ENCODE measurements at places on chromosomes 16 and 17. TPM values are rescaled to one million over a fixed set of nuclear protein-coding genes. Genes with fewer than 3 reads are reported as not detected.
A peak's percentile ranks its signal among the peaks of the same experiment; 100 is the strongest.

GRCh38 chr16:12091569-12092543, 115.3 kb downstream of the SNX29 start:
- no peak for DNase-seq

The TAT gene
- 0.64 TPM for total RNA-seq

The RASL10B gene
- total RNA-seq, result 0.21 TPM

The CA7 gene
- total RNA-seq, result 46.2 TPM

DNA sequence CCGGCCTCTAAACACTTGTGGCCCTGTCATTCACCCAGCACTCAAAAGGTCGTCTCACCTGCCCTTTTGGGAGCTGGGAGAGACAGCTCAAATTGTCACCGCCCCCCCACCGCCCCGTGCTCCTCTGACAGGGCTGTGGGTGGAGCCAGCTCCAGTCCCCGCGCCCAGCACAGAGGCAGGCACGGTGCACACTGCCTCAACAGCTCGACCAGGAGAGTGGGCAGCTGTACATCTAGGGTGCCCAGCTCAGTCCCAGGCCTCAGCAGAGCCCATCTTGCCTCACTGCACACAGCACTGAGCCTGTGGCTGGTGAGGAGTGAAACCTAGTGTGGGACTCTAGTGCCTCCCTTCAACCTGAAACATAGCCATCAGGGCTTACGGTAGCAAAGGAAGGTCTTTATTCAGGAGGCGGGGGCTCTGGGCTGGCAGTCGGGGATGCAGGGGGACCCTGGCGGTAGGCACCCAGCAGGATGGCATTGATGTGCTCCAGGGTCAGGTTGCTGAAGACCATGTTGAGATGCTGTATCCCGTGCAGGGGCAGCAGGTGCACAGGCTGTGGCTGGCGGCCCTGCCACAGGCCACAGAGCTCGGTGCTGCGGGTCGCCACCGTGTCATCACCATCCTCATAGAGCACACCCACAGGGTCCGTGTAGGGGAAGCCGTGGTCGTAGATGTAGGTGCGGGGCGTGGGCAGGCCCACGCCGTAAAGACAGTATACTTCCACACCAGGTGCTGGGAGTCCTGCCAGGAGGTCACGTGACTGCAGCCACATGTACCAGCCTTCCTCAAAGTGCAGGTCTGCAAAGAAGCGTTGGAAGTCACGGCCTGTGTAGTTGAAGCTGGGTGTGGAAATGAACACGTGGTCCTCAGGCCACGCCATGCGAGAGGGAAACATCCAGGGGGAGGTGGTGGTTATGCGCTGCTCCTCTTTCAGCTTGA, 3.1 kb upstream of the PSMB10 start:
- DNase-seq, result peak; percentile 72

DNA sequence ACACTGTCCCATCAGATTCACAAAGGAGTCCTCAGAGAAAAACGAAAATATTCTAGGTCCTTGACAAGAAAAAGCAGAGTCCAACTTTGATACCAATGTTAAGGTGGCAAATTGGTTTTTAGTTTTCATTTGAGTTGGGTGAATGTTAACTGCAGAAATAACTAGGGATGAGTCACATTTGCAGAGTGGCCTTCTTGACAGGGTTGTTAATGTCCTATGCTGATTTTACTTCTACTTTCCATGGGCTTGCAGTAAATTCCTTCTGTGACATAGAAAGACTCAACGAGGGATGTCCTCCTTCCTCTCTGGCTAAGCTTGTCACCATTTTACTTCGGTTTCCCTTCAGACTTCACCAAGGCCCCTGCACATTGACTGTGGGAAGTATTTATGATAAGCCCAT, 47.2 kb upstream of the ICAM2 start:
- no peak for DNase-seq

- no peak for DNase-seq
These were observed 3.5 kb upstream of the MEIOC start for GRCh38 chr17:44652727-44653126.

DNA sequence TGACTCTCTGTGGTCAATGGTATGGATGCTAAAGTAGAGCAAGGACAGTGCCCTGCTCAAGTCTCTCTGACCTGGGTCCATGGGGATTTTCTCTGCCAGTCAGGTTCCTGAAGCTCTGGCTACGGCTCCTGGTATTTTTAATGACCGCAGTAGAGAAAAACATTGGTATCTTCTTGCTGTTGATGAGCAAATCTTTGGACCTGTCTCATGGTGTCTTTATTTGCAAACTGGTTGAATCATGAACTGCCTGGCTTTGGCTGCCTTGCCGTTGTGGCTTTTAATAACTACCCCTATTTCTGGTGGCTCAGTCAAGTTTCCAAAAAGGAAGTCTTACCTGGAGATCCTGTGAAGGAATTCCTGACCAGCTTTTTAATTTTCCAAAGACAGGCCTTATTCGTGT, 8.7 kb downstream of the FAM234A start:
- no peak for DNase-seq

The PIK3R5 gene
- total RNA-seq, result 2.5 TPM
